Activated CD4-positive, alpha-beta T cell treated with anti-CD3 and anti-CD28 coated beads, Interleukin-2, amount 10 ng/mL, durations not matched to agents 7 days and 5 days (primary cell): ENCODE measurements at places on chromosomes 2 and 18.

GRCh38 chr2:11938196-11938595 is 191.8 kb downstream of the LPIN1 start:
- no peak for DNase-seq

DNA sequence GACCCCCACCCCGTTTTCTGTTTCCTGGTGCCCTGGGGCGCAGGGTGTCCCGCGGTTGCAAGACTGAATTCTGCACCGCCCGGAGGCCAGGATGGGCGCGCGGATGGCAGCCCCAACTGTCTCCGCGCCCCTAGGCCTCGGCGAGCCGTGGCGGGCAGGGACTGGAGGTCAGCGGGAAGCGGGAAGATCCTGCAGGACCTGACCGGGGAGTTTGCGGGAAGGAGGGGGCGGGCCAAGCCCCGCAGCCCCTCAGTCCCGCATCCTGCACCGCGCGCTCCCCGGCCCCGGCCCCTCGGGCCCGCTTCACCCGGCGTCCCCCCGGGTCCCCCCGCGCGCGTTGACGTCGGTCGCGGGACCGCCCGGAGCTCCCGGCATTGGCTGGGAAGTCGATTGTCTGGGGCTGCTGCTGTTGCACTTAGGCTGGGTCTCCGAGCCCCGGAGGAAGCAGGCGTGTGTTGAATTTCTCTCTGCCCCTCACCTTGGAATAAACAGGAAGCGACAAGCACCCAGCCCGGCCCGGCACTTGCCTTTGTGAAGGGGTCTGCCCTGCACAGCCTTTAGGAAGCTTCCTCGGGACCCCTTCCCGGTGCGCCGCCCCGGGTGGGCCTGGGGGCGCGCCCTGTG is at the start of gene LDLRAD4:
LDLRAD4 (plus strand) TSS at position 393 of the 624 bp plus-strand sequence.
- DNase-seq, result peak; percentile 36

DNA sequence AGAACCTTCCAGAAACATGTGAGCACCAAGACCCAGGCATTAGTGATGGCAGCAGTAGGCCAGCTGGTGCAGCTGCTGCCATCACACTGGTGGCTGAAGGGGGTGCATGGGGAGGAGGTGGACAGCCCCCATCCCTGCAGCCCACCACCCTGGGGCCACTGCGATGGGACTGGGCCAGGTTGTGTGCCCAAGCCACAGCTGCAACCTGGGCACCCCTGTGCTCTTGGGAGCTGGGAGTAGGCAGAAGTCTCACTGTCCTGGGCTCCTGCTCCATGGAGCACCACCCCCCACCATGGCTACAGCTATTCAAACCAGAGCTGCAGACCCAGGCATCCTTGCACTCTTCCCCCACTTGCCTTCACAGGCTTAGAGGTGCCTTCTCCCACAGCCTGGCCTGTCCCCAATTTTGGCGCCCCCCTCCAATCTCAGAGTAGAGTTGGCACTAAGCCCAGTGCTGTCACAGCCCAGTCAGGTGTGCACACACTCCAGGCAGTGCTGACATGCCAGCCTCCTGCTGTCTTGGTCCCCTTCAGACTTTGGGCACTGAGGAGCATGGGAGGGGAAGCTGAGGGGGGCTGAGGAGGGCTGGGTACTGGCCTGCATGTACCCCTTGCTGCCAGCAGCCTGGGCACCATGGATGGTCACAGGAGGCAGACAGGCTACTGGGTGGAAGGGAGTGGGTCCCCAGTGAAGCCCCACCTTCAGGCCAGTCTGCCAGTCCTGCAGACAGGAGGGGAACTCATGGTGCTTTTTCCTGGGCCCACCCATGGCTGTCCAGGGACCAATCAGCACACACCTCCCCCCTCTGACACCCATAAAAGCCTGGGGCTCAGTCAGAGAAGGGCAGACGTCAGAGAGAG is 67.1 kb downstream of the CYP26B1 start:
- DNase-seq, result no peak

DNA sequence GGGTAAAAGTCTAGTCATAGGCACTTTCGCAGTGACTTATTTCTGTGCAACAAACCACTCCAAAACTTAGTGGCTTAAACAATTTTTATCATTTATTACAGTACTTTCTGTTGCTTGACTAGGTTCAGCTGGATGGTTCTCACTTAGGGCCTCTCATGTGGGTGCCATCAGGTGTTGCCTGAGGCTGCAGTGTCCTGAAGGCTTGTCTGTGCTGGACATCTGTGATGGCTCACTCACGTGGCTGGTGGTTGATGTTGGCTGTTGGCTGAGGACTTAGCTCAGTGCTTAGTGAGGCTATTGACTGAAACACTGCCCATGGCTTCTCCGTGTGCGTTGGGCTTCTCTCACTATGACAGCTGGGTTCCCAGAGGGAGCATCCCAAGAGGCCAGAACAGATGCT is 81.4 kb upstream of the GCFC2 start:
- DNase-seq, result no peak

DNA sequence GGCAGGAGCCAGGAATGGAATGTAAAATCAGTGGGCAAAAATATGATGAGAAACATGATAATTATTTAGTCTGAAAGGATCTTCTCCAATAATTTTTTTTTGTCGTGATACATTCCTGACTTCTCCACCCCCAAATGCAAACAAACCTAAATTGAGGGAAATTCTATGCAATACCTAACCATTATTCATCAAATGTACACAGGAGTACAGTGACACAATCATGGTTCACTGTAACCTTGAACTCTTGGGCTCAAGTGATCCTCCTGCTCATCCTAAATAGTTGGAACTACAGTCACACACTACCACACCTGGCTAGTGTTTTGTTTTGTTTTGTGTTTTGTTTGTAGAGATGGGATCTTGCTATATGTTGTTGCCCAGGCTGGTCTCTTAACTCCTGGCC is 46.5 kb downstream of the RAB10 start:
- no peak for DNase-seq

- DNase-seq, result no peak
These were observed 158.5 kb upstream of the NOSTRIN start for GRCh38 chr2:168643979-168644378.

DNA sequence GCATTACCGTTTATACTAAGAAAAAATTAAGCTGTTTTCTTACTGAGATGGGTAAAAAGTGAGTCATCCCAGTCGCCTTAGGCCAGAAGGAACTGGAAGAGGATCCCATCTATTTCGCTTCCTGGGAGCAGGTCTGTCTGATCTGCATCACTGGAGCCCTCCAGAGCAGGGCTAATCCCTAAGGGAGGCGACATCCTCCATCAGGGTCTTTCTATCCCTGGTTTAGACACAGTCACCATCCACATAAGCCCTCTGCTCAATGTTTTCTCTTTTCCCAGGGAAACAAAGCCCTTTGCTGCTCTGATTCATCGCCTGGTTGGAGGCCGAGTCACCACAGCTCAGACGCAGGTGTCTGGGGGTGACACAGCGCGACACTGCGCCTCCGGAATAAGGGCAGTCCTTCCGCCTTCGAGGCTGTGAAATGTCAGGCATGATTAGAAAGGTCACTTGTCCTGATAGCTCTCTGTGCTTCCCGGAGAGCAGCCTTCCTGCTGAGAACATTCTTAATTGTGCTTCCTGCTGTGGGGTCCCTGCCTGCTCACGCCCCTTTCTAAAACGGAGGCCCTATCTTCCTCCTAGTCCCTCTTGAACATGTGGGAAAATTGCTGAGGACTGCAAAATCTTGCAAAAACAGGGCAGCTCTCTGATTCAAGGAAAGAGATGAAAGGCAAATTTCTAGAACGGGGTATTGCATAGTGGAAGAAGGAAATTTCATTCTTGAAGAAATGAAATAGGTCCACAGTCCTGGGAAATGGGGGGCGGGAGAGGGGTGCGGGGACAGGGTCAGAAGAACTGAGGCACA is 56.3 kb downstream of the MARCHF4 start:
- DNase-seq, result no peak

- DNase-seq, result no peak
These were observed 911.4 kb upstream of the ZEB2 start for GRCh38 chr2:145431181-145431951.
